ENCODE measurements at places on chromosomes 13 and 19.
A peak's percentile ranks its signal among the peaks of the same experiment; 100 is the strongest.

DNA sequence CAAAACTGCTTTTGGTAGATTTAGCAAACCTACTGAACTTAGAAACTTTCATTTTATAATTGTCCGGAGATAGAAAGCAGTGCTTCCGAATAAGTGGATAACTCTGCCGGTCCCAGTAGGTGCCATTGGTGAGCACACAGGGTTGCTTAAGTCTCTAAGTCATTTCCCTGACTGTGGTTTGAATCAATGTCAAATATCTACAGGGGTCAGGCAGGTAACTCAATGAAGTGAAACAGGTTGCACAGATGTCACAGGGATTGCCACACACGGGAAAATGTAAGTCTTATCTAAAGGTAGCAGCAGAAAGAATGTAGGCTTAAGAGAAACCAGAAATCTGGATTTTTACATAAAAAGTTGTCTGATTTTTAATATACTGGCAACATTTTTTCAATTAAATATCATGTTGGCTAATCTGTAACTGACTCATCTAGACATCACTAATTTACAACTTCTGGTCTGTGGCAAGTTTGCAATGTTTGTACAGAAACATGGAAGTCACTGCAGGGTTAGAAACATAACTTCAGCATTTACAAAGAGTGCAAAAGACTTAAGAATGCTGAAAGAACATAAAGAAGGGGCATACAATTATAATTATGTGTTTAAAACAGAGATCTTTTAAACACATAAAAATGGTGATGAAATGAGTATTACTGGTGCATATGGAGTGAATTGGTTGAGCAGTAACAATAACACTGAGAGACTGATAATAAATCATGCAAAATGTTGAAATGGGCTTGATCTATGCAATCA lies 14.3 kb upstream of the LRRC63 start:
- no peak for DNase-seq

GRCh38 chr13:67048084-67048820 lies 181.9 kb downstream of the PCDH9 start:
- DNase-seq, result peak; percentile 1

GRCh38 chr13:77065461-77066147 lies 38.6 kb upstream of the FBXL3 start:
- no peak for DNase-seq

DNA sequence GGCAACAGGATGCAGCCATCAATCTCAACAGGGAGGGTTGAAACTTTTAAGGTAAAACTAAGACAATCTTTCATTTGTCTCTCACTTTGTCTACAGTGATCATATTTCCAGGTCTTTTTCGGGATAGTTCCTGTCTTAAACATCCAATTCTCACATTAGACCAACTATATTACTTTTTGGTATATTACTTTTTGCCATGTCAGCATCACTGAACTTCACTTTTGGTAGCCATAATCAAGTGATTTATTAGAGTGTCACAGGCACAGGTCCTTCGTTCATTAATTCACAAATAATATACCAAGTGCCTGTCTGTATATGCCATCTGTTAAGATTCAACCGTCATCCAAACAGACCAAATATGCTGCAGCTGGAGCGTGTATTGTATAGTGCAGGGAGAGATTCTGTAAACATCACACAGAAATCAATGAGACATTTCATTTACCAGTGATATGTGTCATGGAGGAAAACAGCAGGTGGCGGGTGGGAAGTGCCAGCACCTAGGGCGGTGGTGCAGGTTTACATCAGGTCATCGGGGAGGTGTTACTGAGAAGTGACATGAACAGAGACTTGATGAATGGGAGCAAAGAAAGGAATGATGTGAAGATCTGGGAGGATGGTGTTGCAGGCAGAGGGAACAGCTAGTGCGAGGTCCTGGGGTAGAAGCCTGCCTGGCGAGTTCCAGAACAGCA lies 24.9 kb downstream of the ARHGEF7 start:
- no peak for DNase-seq

GRCh38 chr19:2045501-2046045 lies 5.5 kb downstream of the MKNK2 start:
- no peak for DNase-seq

- DNase-seq, result no peak
Observed at GRCh38 chr19:18449552-18449951, 11.6 kb upstream of the ISYNA1 start.

DNA sequence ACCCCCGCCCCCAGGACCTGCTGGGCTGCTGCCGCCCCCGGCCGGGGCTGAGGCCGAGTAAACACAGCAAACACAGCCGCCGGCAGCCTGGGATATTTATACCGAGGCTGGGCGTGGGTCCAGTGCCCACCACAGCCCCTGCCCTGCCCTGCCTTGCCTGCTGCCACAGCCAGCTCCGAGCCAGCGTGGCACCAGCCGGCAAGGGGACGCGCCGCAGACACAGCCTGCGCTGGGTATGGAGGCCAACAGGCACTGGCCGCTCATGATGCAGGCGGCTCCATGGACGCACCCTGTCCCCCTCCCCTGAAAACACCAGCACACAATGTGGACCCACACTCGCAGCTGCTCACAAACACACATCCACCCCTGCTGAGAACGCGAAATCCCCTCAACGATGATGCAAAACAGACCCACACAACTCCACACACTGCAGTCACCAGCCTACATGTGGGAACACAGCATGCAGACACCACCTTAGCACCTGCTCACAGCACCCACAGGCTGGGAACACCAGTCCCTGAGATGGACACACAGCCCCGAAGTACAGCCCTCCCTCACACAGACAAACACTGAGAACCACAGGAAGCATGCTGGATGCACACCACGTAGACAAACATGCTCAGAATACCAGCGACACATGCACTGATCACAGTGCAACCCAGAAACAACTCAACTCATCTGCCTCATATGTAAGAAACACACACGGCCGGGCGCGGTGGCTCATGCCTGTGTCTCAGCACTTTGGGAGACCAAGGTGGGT lies 16.2 kb downstream of the CCDC97 start:
- DNase-seq, result no peak

GRCh38 chr13:36998624-36999041 lies 507 bp downstream of the ALG5 start:
- DNase-seq, result peak; percentile 13

- DNase-seq, result peak; percentile 27
Observed at GRCh38 chr19:33175886-33176669, 18.1 kb upstream of the LRP3 start.

- DNase-seq, result no peak
Observed at GRCh38 chr13:90389537-90389936, 958.0 kb upstream of the MIR17HG start.

DNA sequence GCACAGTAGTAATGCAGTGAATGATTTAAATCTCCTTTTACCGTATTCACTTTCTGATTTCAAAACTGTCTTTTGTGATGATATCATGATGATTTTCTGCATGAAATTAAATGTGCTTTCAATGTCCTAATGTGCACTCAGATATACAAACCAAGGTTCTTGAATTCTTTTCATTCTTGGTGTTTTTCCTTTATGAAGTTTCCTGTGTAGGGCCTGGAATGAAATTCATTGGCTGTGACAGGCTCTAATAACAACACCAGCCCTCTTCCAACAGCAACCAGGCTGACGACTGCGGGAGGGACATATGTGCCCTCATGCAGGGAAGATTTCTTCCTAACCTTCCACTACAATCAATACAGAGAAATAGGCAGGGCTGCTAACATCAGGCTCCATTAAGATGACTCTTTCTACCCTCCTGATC lies 1052.0 kb downstream of the DIAPH3 start:
- no peak for DNase-seq

GRCh38 chr19:6847828-6848200 lies 39.6 kb upstream of the ADGRE1 start:
- no peak for DNase-seq

DNA sequence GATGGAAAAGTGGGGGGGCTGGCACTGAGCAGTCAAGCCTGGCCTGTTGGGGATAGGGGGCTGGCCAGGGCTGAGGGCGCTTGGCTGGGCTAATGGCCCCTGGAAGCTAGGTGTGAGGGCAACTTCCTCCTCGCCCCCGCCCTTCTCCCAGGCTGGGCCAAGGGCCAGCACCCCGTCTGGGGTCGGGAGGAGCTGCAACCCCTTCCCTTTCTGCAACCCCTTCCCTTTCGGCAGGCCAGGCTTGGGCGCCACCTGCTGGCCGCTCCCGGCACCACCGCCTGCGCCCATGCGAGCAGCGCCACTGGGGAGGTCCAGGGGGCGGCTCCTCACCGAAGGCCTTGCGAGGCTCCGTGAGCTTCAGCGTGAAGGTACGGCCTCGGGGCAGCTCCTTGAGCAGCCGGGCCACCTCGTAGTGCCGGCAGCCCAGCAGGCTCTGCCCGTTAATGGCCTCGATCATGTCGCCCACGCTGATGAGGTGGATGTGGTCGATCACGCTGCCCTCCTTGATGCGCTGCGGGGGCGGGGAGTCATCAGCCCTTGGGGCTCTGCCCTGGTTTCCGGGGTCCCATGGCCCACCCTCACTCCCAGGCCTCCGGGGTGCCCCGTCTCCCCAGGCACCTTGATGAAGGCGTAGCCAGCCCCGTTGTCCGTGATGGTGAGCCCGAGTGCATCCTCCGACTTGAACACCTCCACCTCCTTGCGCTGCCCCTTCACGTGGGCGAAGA lies 5.0 kb upstream of the PTGER1 start:
- DNase-seq, result peak; percentile 73

- no peak for DNase-seq
Observed at GRCh38 chr13:28495538-28496187, 735 bp upstream of the FLT1 start.

DNA sequence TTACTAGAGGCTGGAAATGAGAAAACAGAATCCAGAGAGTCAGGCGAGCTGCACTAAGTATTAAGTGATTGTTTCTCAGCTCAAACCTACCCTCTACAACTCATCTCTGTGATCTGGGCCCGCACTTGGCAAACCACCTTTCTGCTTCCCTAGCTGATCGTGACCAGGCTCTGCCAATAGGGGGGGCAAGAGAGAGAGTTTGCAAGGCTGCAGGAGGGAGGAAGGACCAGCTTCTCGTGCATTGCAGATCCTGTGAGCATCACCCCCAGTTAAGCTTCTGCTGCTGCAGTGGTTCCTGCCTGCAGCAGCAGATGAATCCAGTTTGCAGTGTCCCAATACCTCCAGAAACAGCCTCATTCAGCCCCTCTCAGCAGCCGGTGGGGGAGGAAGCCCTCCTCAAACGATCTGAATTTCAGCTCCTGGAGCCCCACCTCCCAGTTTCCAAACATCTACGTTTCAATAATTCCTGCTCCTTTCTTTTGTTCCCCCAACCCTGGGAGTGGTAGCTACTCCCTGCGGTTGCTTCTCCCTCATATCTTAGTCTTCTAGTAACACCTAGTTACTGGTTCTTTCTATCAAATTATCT lies 20.0 kb downstream of the XRCC1 start:
- peak; percentile 89 for DNase-seq

- no peak for DNase-seq
Observed at GRCh38 chr13:62510906-62511655, 1095.4 kb upstream of the PCDH20 start.

- DNase-seq, result no peak
Observed at GRCh38 chr13:34571716-34572115, 370.4 kb upstream of the NBEA start.

GRCh38 chr19:54684527-54684926 lies 21.7 kb downstream of the LILRB4 start:
- no peak for DNase-seq

DNA sequence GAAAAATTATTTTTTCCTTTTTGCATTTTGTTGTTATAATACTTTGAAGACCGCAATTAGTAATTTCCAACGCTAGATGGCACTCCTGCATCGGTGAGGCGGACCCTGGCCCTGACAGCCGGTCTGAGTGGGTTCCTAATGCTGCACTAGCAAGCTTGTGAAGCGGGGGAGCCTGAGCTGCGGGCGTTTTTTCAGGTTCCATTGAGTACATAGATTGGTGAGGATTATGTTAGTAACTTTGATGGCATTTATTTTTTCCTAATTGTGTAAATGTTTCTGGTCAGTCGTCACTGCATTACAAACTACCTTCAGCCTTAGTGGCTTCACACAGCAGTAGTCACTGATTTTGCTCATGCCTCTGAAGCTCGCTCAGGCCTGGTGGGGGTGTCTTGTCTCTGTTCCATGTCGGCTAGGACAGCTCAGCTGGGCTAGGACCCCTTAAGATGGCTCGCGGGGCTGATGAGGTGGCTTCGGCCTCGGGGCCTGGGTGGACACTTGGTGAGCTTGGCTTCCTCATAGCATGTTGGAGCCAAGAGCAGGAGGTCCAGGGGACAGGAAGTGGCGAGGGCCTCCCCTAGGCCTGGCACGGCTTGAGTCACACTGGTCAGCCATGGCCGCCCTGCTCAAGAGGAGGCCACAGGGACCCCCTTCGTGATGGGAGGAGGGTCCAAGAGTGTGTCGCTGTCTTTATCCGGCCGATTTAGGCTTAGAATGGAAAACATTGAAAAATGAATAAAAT lies 25.0 kb downstream of the ERCC5 start:
- DNase-seq, result peak; percentile 59

DNA sequence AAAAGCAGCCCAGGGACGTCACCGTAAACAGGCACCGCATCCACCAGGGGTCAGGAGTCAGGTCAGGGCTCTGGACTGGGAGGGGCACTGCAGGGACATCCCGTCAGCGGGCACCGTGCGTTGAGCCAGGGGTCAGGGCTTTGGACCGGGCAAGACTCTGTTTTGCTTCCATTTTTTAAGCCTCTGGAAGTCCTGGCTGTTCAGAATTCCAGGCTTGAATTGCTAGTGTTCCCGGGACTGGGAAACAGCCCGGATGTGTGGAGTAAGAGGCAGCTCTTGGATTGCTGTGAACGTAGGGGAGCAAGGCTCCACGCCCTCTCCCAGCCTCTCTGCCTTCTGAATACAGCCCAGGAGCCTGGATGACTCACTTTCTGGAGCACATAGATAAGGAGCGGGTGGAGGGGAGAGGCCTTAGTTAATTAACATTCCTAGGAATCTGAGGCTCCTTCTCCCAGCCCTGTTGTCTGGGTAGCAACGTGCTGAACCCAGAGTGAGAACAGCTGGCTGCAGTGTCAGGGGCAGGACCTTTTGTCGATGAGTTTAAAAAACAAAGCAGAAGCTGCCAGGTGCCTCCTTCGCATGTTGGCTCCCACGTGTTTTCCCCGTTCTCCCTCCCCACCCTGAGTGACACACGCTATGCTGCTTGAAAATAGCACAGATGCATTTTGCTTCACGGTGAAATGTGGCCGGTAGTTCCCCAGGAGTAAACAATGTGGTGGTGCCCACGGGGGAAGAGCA lies 21.9 kb downstream of the ATP11A start:
- no peak for DNase-seq

GRCh38 chr19:40596608-40597328 lies 4.4 kb upstream of the LTBP4 start:
- peak; percentile 45 for DNase-seq
